Activated CD8-positive, alpha-beta memory T cell treated with anti-CD3 and anti-CD28 coated beads, Interleukin-2, amount 10 ng/mL, durations not matched to agents 7 days and 5 days (primary cell): ENCODE measurements at places on chromosomes 2 and 18. TPM values are rescaled to one million over a fixed set of nuclear protein-coding genes. Genes with fewer than 3 reads are reported as not detected.
A peak's percentile ranks its signal among the peaks of the same experiment; 100 is the strongest.

GRCh38 chr2:37653805-37654378 is 17.6 kb downstream of the CDC42EP3 start:
- peak overlapping the region; percentile 3 for H3K4me3 ChIP-seq
- peak overlapping the region; percentile 71 for H3K27ac ChIP-seq
- peaks cover 24% of the 10 kb centered on the region for H3K36me3 ChIP-seq
- H3K4me1 ChIP-seq: peaks cover 80% of the 10 kb centered on the region
- no peak for DNase-seq

- H3K4me3 ChIP-seq: no peak overlapping the region
- DNase-seq: no peak
- no peak overlapping the region for H3K27ac ChIP-seq
- H3K27me3 ChIP-seq: no peaks in the 10 kb centered on the region
- H3K4me1 ChIP-seq: peaks cover 31% of the 10 kb centered on the region
Measured at GRCh38 chr2:28046921-28047320, 156.4 kb downstream of the BABAM2 start.

The THSD7B gene
- not detected for total RNA-seq

DNA sequence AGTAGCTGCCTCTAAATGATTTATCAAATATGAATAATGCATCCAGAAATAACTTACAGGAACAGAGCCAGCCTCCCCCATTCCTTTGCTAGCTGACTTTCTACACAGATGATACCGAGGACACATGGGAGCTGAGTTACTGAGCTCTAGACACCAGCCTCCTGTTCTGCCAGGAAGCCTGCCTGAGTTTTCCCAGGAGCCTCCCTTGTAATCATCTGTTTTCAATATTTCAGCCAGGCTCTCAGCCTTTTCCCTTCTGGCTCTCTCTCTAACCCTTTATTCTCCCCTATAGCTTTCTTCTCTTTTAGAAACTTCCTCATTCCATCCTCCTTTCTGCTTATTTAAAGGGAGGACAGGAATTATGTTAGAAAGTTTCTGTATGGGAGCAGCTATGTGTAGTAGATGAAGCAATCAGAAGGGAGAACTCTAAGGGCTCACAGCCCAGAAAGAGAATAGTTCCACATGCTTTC is 911.6 kb downstream of the TDRD15 start:
- H3K27me3 ChIP-seq: no peaks in the 10 kb centered on the region
- no peaks in the 10 kb centered on the region for H3K4me1 ChIP-seq
- no peak overlapping the region for H3K27ac ChIP-seq
- H3K4me3 ChIP-seq: no peak overlapping the region
- H3K36me3 ChIP-seq: no peaks in the 10 kb centered on the region

The POTEC gene
- total RNA-seq: not detected

The G6PC2 gene
- not detected for total RNA-seq

The MARCHF4 gene
- not detected for total RNA-seq

- no peak for DNase-seq
- H3K36me3 ChIP-seq: no peaks in the 10 kb centered on the region
- H3K4me1 ChIP-seq: no peaks in the 10 kb centered on the region
Measured at GRCh38 chr2:33197198-33197938, 250.6 kb downstream of the LTBP1 start.

GRCh38 chr18:59743566-59743965 is 46.3 kb upstream of the CCBE1 start:
- H3K4me1 ChIP-seq: no peaks in the 10 kb centered on the region
- H3K27me3 ChIP-seq: peaks cover 6% of the 10 kb centered on the region
- H3K36me3 ChIP-seq: no peaks in the 10 kb centered on the region
- no peak overlapping the region for H3K27ac ChIP-seq
- DNase-seq: no peak

The RNMT gene
- total RNA-seq: 28.0 TPM

DNA sequence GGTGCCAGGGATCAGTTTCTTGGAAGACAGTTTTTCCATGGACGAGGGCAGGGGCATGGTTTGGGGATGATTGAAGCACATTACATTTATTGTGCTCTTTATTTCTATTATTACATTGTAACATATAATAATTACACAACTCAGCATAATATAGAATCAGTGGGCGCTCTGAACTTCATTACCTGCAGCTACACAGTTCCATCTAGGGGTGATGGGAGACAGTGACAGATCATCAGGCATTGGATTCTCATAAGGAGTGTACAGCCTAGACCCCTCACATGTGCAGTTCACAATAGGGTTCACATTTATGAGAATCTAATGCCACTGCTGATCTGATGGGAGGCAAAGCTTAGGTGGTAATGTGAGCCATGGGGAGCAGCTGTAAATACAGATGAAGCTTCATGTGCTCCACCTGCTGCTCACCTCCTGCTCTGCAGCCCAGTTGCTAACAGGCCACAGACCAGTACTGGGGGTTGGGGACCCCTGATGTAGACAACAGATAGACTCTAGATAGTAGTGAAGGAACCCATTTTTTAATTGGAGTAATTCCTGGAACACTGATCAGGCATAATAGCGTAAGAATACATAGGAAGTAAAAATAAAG is 41.5 kb upstream of the MC4R start:
- no peak overlapping the region for H3K27ac ChIP-seq
- H3K4me3 ChIP-seq: no peak overlapping the region
- H3K27me3 ChIP-seq: no peaks in the 10 kb centered on the region
- H3K36me3 ChIP-seq: no peaks in the 10 kb centered on the region
- DNase-seq: no peak

The HRH4 gene
- not detected for total RNA-seq

- no peaks in the 10 kb centered on the region for H3K36me3 ChIP-seq
- H3K27ac ChIP-seq: no peak overlapping the region
- no peak for DNase-seq
- H3K27me3 ChIP-seq: peaks cover 5% of the 10 kb centered on the region
Measured at GRCh38 chr2:200137691-200138090, 168.8 kb upstream of the SPATS2L start.

DNA sequence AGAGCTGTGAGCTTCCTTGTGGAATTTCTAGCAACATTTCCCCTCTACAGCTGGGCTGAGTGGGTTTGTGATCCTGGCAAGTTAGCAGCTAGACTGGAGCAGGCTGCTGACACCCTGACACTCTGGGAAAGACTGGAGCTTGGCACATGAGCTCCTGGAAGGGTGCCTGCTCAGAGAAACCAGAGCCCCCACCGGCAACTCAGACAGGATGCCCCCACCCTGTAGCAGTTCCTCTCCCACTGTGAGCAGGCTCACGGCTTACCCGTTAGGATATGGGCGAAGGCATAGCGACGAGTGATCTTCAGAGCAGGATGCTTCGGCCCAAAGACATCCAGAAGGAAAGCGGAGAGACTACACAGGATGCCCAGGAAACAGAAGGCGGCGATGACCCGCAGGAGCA is 11.2 kb downstream of the TMEM127 start:
- H3K4me3 ChIP-seq: no peak overlapping the region
- peaks cover 27% of the 10 kb centered on the region for H3K36me3 ChIP-seq
- no peak for DNase-seq
- H3K4me1 ChIP-seq: peaks cover 37% of the 10 kb centered on the region
- H3K27ac ChIP-seq: no peak overlapping the region

GRCh38 chr2:212328136-212328535 is 210.5 kb downstream of the ERBB4 start:
- H3K27ac ChIP-seq: no peak overlapping the region
- no peaks in the 10 kb centered on the region for H3K4me1 ChIP-seq
- no peak overlapping the region for H3K4me3 ChIP-seq
- no peaks in the 10 kb centered on the region for H3K36me3 ChIP-seq
- no peak for DNase-seq
- no peaks in the 10 kb centered on the region for H3K27me3 ChIP-seq

DNA sequence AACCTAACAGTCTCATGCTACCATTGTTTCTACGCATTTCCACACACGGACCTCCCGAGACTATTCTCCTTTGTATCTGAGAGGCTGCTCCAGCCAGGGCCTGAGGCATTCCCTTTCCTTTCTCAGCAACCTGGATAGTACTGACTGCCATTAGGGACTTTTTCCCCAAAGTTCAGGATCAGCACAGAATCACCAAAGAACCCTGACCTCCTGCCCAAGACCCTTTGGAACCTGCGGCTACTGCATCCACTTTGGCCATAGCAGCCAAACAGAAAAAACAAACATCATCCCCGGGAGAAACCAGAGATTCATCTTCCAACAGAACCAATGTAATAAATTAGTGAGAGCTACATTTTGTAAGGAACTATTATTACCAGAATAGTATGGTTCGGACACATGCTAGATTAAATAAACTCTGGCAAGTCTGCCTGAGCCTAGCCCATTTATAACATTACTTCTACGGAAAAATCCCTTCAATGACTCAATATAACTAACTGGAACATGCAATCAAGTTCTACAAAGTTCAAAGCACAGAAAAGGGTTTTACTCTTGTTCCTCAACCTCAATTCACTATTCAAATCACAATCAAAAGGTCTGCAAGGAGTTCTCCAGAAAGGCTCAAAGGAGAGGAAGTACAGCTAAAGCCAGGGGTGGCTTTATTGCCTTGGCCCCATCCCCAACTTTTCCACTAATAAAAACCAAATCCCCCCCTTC is 51.8 kb downstream of the LPIN2 start:
- H3K4me3 ChIP-seq: peak overlapping the region; percentile 75
- peaks cover 83% of the 10 kb centered on the region for H3K4me1 ChIP-seq
- peak overlapping the region; percentile 100 for H3K27ac ChIP-seq
- H3K27me3 ChIP-seq: no peaks in the 10 kb centered on the region
- DNase-seq: no peak
- H3K36me3 ChIP-seq: peaks cover 44% of the 10 kb centered on the region

DNA sequence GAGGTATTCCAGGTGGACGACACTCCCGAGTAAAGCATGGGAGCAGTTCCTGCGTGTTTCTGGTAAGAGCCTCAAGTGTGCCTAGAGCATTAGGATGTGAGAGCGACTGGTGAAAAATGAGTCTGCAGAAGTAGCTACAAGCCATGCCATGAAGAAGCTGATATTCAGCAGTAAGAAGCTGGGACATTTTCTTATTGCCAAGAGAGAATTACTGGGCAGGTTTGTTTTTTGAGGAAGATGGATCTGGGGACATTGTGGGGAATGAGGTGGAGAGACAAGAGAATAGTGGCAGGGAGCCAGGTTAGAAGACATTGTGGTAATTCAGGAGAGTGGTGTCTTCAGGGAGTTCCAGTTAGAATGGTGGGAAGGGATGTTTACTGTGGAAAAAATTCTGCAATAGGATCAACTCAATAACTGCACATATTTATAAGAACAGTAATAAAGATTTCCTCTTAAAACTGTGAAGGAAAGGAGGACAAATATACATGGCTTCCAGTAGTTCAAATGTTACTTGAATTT is 38.2 kb downstream of the CRIM1 start:
- no peak overlapping the region for H3K4me3 ChIP-seq
- no peaks in the 10 kb centered on the region for H3K4me1 ChIP-seq
- peaks cover 6% of the 10 kb centered on the region for H3K27me3 ChIP-seq
- no peaks in the 10 kb centered on the region for H3K36me3 ChIP-seq

DNA sequence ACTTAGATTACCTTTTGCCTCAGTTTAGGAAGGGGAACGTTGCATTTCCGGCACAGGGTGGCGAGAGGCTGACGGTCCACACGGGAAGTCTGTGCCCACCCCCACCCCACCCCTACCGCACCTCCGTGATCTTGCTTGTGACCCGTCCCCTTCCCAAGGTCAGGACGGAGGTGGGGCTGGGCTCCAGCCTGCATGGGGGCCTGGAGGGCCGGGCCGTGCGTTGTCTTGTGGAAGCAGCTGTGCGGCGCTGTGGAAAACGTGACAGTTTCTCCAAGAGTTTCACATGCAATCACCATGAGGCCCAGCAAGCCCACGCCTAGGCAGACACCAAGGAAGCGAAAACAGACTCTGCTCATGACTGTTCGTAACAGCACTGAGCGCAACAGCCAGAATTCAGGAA is 76.8 kb upstream of the HDAC4 start:
- H3K27me3 ChIP-seq: peaks cover 2% of the 10 kb centered on the region
- DNase-seq: no peak
- no peak overlapping the region for H3K27ac ChIP-seq
- no peak overlapping the region for H3K4me3 ChIP-seq

DNA sequence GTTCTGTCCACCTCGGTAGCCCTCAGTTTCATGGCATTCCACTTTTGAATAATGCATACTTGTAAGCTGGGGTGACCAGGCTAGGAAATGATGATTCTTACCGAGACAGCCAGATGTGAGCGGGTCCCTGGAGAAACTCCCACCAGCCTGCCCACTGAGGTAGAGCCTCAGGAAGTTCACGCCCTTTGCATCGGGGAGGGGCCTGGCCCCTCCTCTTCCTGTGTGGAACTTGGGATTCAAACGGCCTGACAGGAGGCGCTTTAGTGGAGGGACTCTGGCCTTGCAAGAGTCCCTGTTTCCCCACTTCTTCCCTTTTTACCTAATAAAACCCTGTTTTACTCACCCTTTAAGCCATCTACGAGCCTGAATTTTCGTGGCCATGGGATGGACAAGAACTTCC is 44.6 kb downstream of the MRO start:
- no peak for DNase-seq
- no peaks in the 10 kb centered on the region for H3K4me1 ChIP-seq
- H3K36me3 ChIP-seq: no peaks in the 10 kb centered on the region

- no peaks in the 10 kb centered on the region for H3K36me3 ChIP-seq
- no peak for DNase-seq
- H3K4me3 ChIP-seq: no peak overlapping the region
- no peak overlapping the region for H3K27ac ChIP-seq
Measured at GRCh38 chr18:14963246-14963645, 215.3 kb downstream of the ANKRD30B start.

DNA sequence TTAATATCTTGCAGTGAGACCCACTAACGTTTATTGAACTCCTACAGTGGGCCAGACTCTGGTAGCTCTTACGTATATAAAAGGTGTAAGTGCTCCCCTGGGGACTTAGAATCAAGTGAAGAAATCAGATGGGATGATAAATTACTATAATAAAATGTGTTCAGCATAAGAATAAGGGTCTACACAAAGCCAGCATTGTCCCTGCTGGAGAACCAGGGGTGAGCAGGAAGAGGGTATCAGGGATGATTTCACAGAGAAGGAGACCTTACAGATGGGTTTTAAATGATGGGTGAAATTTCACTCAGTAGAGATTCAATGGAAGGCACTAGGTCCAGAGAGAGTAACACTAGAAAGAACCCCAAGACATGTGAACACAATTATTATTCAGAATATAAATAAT is 20.7 kb downstream of the NRXN1 start:
- H3K4me1 ChIP-seq: no peaks in the 10 kb centered on the region
- DNase-seq: no peak
- H3K27me3 ChIP-seq: no peaks in the 10 kb centered on the region
- no peaks in the 10 kb centered on the region for H3K36me3 ChIP-seq
- H3K27ac ChIP-seq: no peak overlapping the region

The SIX3 gene
- 0.21 TPM for total RNA-seq

The ST8SIA5 gene
- not detected for total RNA-seq
